ENCODE measurements at places on chromosomes 7 and 10.

DNA sequence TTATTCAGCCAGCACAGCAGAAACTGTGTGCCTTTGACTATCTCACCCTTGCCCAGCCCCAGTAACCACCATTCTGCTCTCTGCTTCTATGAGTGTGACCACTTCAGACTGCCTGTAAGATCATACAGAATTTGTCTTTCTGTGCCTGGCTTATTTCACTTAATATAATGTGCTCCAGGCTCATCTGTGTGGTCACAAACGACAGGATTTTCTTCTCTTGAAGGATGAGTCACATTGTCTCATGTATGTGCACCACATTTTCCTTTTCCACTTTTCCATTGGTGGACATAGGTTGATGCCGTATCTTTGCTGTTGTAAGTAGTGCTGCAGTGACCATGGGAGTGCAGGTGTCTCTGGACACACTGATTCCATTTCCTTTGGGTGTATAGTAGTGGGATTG, 122.5 kb upstream of the LANCL2 start:
- no peak for DNase-seq

- no peak for DNase-seq
Observed at GRCh38 chr7:25725451-25725850, 426.5 kb upstream of the NFE2L3 start.

GRCh38 chr7:17183630-17184328, 114.7 kb upstream of the AHR start:
- no peak for DNase-seq

DNA sequence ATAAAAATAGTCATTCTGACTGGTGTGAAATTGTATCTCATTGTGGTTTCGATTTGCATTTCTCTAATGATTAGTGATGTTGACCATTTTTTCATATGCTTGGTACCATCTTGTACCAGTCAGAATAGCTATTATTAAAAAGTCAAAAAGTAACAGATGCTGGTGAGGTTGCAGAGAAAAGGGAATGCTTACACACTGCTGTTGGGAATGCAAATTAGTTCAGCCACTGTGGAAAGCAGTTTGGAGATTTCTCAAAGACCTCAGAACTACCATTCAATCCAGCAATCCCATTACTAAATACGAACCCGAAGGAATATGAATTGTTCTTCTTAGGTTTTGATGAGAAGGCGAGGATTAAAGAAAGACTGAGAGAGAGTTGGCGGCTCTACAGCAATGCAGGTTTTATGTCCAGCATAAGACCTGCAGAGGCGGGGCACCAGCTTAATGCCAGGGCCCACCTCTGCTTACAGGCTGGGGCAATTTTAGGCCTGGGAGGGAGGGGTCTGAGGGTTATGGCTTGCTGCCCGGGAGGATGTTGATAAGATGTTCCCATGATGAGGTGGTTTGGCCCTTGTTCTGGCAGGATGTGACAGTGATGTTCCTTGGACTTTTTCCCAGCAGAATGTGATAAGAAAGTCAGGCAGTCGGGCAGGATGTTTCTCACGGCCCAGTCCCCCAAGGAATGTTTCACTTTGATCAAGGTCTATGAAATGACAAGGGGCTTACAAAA, 74.4 kb downstream of the MEST start:
- DNase-seq = no peak

GRCh38 chr7:38476764-38477163, 154.4 kb downstream of the AMPH start:
- DNase-seq = no peak

GRCh38 chr7:85638394-85638793, 451.5 kb upstream of the SEMA3D start:
- DNase-seq = no peak

DNA sequence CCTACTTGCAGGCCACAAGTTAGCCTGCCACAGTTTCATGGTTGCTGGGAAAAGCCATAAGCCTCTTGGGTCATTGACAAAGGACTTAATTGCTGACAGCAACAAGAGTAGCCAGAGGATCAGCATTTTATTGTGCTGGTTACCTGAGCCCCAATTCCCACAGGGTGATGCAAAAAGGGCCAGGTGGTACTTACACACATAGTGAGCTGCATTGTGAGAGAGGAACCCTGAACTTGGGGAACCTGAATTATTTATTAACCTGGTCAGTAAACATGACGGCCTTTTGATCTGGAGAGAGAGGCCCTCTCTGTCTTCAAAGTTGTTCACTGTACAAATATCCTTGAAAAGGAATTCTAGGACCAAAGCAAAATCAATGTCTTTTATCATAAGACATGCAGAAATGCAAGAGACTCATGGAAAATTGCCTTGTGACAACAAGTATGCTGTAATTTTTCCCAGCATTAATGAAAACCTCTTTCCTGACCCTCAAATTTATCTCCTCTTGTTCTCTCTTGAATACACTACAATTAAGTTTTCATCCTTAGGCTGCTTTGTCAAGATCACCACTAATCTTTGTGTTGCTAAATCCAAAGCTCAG, 102.9 kb upstream of the PHYHIPL start:
- no peak for DNase-seq

DNA sequence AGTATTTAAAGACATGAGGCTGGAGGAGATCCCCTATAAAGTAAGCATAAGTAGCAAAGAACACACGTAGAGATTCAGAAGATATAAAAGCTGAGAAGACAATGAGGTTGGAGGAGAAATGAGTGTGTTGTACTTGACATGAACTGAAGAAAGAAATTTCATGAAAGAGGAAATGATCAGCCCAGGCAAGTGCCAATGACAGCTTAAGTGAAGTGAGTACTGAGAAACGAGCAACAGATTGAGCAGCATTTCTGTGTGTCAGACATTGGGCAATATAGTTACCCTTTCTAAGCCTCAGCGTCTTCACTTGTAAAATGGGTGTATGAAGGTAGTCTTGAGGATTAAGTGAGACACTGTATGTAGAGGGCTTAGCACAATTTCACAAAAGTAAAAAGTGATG, 4.8 kb upstream of the LIPA start:
- no peak for DNase-seq

- no peak for DNase-seq
Observed at GRCh38 chr7:135463908-135464307, 46.0 kb downstream of the CNOT4 start.

- no peak for DNase-seq
Observed at GRCh38 chr10:104077247-104077646, 8.4 kb downstream of the COL17A1 start.

- DNase-seq = no peak
Observed at GRCh38 chr10:121631365-121632029, 33.3 kb upstream of the FGFR2 start.

DNA sequence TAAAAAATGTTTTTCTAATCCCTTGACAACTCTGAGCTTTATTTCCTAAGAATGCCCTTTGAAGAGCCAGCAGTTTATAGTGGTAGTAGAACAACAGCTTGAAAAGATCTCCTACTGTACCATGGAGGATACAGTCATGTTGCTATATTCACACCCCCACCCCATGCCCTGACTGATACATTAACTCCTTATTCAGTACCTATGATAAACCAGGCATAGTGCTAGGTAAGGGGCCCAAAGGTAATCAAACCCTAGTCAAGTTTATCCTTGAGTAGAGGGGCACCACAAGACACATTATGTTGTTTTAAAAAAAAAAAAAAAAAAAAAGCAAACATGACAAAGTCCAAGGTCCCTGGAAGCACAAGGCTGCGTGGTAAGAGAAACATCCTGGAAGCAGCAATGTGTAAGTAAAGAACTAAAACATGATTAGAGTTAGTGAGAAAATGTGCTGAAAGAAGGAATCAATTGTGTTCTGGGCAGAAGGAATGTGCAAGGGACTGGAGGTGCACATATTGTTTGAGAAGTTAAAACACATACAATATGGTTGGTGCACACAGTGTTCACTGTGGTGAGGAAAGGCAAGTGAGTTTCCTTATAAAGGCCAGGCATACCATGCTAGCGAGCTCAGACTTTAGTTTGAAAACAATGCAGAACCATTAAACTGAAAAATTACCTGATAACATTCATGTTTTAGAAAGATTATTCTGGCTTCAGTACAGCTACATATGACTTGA, 51.2 kb downstream of the PDE1C start:
- DNase-seq = no peak

GRCh38 chr7:35758421-35758820, 42.4 kb upstream of the SEPTIN7 start:
- no peak for DNase-seq

GRCh38 chr10:90051474-90051873, 350.1 kb downstream of the KIF20B start:
- DNase-seq = no peak

Data from stimulated activated CD4-positive, alpha-beta T cell treated with anti-CD3 and anti-CD28 coated beads, Interleukin-12 subunit alpha, Interleukin-12 subunit beta, amount 100 ng/mL, for 24 hours (primary cell).